Activated T-cell treated with anti-CD3 and anti-CD28 coated beads, Interleukin-2, amount 50 U/mL, for 4 hours (primary cell): ENCODE measurements at places on chromosomes 16 and 17. TPM values are rescaled to one million over a fixed set of nuclear protein-coding genes. Genes with fewer than 3 reads are reported as not detected.

Gene SULT1A2
- total RNA-seq: not detected

Gene RAMP2
- not detected for total RNA-seq

Gene DYNLL2
- total RNA-seq: 43.5 TPM

Gene CA7
- not detected for total RNA-seq
